ENCODE measurements at places on chromosomes 13 and 19.
A peak's percentile ranks its signal among the peaks of the same experiment; 100 is the strongest.

DNA sequence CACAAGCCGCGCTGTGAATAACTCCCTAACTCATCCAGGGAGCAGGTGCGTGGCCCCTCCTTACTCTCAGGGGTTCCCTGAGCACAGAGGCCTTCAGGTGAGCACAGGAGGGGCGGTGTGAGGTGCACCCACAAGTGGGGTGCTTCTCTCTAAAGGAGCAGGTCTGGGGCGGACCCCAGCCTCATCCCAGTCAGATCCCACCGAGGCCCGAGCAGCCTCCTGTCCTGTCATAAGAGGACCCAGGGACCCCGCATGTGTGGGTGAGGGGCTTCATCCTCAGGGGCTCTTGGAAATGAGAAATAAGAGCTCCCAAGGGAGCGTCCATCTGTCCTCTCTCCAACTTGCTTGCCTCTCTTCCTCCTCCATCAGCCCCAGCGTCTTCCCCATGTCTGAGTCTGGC is 3.0 kb upstream of the LILRA5 start:
- no peak for DNase-seq

- DNase-seq, result no peak
Observed at GRCh38 chr13:68050761-68051160, 820.6 kb upstream of the PCDH9 start.

- peak; percentile 61 for DNase-seq
Observed at GRCh38 chr13:36193151-36193855, 21.1 kb downstream of the SOHLH2 start.

DNA sequence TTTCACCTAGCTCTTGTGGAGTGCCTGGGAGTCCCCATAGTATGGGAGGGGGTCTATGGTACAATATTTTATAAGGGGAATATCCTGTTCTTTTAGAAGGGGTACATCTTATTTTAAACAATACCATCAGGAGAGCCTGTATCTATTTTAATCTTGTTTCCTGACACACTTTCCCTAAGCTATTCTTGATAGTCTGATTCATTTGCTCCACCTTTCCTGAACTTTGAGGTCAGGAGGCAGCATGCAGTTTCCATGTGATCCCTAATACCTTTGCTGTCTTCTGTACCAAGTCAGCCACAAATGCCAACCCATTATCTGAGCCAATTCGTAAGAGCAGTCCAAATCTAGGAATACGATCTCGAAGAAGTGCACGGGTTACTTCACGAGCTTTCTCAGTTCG is 86.2 kb downstream of the SLC25A15 start:
- no peak for DNase-seq

DNA sequence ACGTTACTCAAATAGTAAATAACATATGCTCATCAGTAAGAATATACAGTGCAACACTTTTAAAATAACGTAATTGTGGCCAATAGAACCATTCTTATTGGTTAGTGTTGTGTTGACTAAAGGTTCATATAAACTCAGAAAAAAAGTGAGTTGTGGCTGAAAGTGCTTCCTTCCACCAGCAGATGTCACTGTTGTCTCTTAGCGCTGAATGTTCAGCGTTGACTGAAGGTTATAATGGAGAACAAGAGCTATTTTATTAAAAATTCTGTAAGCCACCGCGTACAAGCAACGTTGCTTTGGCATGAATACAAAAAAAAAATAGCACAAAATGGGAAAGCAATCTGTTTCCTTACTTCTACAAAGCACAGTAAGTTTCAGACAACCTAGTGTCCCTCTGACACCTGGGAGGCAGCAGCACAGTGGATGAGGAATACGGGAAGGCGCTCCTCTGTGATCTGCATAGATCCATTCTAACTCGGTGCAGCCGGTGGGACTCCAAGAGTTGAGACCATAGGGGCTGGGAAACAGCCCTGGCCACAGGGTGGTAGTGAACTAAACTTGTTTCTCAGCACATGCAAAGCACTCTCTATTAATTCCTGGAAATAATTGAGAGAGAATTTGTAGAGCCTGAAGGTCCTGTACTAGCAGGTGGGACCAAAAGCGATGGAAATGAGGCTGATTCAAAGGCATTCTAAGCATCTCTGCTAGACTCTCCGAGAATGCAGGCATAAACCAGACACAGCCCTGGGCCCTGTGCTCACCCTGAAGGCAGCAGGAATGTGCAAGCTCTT is 23.9 kb upstream of the OXGR1 start:
- peak; percentile 63 for DNase-seq

- peak; percentile 37 for DNase-seq
Observed at GRCh38 chr19:15294561-15294990, 37.8 kb downstream of the BRD4 start.

- no peak for DNase-seq
Observed at GRCh38 chr19:19642506-19643157, 825 bp downstream of the GMIP start.

DNA sequence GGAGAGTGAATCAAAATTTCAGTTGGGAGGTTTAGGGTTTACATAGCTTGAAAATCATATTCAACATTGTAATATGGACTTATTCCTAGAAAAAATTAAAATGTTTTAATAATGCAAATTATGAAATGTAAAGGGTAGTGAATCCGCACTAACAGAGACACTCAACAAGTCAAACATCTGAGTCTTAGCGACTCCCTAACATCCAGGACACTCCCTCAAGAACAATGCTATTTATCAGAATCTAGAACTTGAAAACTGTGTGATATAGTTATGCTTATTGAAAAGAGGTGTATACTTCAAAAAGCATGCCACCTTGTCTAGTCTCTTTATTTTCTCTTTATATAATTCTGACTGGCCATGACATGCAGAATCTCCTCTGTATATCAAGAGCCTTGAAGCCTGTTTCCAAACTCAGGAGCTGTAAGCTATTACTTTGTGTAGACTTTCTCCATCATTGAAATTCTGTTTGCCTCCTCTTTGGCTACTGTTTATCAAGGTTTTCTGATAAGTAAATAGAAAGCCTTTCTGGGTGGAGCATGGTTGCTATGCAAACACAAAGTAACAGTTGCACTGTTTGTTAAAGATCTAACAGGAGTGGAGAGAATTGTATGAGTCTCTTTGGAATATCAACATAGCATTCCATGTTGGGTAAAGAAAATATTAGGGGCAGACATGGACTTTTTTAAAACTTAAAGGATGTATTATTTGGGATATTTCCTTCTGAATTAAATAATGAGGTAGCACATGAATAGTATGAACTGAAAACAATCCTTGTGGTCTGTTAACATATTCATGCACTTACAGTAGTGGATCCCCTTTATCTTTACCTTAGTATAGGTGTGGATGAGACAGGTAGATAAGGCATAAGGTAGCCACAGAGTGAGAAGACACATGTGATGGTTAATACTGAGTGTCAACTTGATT is 56.4 kb upstream of the MBNL2 start:
- no peak for DNase-seq

DNA sequence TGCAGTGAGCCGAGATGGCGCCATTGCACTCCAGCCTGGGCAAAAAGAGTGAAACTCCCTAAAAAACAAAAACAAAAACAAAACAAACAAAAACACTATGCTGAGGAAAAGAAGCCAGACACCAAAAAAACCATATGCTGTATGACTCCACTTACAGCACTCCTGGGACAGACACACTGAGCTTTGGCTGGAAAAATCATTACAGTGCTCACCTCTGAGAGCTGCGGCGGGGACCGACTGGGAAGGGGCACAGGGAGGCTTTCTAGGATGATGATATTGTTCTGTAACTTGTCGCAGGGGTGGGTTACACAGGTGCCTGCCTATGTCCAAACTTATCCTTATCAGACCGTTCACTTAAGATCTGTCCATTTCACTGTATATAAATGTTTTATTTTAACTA is 7.8 kb downstream of the PNMA8A start:
- no peak for DNase-seq

- DNase-seq, result no peak
Observed at GRCh38 chr13:23322353-23323336, 110.9 kb downstream of the SACS start.

DNA sequence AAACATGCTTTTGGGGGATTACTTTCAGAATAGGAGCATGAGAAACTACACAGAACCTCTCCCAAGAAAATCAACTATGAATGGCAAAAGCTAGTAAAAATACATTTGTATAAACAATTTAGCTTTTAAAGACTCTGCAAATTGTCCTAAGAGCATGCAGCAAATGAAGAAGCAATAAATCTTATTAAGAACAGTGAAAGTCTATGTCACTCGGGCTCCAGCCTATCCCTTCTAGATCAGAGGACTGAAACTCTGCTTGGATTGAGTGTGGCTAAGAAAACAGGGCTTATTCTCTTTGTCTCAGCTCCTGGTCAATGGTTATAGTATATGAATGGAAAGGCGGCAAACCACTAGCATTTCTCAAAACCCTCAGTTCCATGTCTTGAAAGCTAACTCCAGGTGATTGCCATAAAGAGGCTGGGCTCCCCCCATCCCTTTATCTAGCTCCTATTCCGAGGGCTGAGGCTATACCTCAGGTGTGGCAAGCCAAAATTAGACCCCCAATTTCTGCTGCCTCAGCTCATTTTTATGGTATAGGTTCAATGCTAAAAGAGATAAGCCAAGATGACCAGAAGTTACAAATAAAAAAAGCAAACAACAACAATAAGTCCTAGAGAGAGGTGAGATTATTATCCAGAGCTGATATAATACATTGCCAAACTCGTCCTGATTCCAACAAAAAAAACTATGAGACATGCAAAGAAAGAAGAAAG is 953.2 kb downstream of the SLITRK6 start:
- DNase-seq, result no peak

GRCh38 chr19:33110137-33110910 is 21.6 kb upstream of the WDR88 start:
- no peak for DNase-seq

DNA sequence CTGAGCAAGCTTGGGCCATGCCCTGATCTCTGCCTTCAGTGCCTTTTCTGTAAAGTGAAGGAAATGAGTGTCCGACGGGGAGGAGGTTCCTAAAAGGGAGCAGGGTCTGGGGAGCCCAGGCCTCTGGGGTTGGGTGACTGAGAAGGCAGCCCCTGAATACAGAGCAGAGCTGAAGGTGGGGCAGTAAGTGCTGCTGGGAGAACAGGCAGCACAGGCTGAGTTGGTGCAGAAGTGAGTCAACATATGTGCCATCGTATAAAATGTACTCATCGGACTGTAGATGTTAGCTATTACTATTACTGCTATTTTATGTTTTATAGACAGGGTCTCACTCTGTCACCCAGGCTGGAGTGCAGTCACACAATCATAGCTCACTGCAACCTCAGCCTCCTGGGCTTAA is 1.0 kb upstream of the HAMP start:
- DNase-seq, result no peak

DNA sequence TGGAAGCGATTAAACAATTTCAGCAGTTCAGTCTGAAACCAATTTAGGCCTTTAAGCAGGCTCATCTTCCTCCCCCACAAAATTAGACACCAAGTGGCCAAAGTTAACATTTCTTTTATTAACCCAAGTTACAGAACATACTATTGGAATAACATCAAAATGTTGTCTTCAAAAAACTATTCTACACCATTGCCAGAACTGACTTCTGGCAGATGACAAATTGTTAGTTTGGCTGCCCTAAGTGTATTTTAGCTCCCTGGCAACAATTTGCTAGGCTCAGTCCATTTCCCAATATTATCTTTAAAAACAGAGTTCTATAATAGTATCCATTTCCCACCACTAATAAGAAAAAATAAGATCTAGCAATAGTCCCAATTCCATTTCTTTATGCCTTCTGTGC is 107.8 kb downstream of the SGCG start:
- peak; percentile 12 for DNase-seq

DNA sequence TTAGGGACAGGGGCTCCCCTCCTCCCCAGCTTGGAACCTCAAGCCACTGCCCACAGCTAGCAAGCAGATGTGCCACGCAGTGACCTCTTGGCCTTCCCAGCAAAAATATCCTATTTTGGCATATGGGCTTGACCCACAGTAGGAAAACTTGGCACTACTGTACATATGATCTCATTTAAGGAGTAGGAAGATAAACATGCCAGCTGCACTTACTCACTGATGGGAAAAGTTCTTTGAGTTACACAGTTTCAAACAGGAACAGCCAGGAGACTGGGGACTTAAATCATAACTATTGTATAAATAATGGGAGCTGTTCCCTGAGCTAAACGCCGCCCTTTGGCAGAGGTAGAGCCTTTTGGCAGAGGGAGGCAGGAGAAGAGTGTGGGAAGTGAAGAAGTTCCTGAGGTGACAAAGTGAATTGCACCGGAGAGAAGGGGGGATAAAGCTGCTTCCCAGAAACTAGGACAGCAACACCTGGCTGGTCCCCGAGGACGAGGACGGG is 6.1 kb downstream of the SACS start:
- DNase-seq, result peak; percentile 93

- no peak for DNase-seq
Observed at GRCh38 chr19:55005684-55006488, 32.2 kb downstream of the GP6 start.

DNA sequence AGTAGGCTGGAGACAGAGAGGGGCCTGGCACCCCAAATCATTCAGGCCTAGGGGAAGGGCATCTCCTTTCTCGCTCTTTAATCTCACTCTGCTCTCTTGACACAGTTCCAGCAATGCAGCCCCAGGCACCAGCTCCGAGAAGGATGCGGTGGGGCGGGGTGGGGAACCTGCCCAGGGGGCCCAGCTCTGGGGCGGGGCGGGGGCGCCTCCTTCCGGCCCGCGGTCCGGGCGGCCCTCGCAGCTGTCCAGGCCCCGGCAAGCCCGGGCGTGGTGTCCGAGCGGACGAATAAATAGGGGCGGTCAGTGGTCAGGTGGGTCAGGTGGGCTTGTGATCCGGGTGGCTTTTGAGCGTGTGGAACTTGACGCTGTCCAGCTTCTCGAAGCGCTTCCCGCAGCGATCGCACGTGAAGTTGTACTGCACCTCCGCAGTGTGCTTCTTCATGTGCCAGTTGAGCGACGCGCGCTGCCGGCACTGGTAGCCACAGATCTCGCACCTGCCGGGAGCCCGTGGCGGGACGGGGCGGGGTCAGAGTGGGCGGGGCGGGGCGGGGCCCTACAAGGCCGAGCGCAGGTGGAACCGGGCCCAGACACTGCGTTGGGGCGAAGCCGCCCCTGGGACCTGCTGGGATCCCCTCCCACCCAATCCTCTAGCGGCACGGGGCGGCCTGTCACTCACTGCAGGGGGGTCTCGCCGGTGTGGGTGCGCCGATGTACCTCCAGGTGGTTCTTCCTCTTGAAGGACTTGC is 2.7 kb upstream of the ELAVL3 start:
- DNase-seq, result no peak

DNA sequence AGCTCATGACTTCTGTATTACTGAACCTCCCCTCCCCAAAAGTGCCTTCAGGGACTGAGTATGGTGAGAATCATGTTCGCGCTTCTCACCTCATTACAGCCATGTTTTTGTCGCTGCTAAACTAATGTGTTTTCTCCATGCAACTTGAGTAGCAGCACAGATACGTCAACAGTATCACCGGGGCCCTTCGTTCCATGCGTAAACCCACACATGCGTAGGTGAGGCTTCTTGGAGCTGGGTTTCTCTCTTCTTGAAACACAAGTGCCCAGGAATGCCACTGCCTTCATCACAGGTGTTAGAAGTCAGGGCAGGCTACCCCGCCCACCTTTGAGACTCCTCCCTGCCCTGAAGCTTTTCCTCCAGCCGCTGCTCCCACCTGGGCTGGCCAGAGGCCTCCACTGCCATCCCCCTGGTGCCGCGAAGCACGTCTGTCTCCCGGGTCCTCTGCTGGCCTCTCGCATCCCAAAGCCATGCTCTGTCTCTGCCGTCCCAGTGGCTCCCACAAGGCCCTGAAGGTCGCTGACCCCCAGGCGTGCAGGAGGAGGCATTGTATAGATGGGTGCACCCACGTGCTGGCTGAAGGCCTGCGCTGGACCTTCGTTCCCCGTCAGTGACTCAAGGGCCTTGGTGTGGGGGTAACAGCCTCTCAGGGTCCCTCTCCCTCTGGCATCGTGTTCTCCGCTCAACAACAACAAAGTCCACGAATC is 135.3 kb upstream of the MCF2L start:
- DNase-seq, result no peak

- no peak for DNase-seq
Observed at GRCh38 chr13:114103801-114104654, 28.4 kb downstream of the RASA3 start.

Measured in fibroblast of skin of scalp (primary cell).